ENCODE measurements at places on chromosomes 11 and 22.

GRCh38 chr11:21556926-21557325 lies 636.0 kb upstream of the ANO5 start:
- no peak for DNase-seq

DNA sequence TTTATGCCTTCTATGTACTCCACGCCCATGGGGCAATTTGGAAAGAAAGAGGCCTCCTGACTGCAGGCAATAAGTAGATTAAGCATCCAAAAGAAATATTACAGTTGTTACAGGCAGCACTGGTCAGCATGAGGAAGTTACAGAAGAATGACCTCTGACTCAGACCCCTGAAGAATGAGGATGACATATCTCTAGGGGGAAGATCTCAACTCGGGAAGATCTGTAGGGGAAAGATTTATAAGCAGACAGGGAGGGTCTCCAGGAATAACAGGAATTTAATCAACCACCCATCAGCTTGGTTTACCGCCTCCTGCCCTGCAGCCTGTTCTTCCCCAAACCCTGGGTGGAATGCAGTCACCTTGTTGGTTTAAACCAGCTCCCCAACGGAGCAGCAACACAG lies 58.0 kb downstream of the RCN1 start:
- DNase-seq: no peak

GRCh38 chr11:122271137-122271536 lies 155.1 kb upstream of the BLID start:
- no peak for DNase-seq

DNA sequence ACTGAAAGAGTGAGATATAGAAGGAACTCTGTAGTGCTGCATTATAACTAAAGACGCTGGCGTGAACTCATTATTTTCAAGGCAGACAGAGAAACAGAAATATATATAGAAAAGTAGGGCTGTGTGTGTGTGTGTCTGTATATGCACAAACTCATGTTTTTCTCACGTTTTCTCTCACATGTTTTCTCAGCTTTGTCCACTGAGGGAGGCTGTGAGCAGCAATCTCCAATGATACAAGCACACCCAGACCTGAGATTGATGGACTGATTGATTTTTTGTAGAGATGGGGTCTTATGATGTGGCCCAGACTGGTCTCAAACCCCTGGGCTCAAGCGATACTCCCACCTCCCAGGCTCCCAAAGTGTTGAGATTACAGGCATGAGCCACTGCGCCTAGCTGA lies 122.5 kb downstream of the SERGEF start:
- no peak for DNase-seq

GRCh38 chr11:121132211-121132976 lies 31.4 kb downstream of the TECTA start:
- DNase-seq: no peak

- DNase-seq: no peak
These were observed 396.6 kb downstream of the NELL1 start for GRCh38 chr11:21066030-21066429.

DNA sequence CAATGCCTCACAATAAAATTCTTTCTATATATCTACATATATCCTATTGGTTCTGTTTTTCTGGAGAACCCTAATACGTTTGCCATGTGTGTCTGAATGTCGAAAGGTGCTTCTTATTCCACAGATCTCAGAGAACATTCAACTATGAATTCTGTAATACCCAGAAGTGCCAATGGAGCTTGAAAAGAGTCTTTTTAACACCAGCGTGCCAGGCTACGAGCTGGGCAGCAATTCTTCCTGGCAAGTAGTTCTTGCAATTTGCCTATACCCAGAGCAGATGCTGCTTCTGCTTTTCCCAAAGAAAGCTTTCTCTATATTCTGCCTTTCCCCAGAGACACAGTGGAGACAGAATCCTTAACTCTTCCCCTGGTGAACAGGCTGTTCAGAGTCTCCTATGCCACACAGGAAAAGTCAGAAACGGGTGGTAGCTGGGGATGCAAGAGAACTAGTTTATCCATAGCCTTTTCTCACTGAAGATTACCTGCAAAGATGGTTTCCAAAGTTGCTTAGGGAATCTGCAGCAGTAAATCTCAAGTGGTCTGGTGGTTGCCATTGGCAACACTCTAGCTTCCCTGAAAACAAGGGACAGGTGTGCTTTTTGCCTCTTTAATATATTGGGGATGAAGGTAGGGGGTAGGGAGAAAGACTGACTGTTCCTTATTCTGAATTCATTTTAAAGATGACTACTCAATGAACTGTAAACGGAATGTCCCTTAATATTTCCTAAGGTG lies 16.8 kb upstream of the PAFAH1B2 start:
- DNase-seq: no peak

DNA sequence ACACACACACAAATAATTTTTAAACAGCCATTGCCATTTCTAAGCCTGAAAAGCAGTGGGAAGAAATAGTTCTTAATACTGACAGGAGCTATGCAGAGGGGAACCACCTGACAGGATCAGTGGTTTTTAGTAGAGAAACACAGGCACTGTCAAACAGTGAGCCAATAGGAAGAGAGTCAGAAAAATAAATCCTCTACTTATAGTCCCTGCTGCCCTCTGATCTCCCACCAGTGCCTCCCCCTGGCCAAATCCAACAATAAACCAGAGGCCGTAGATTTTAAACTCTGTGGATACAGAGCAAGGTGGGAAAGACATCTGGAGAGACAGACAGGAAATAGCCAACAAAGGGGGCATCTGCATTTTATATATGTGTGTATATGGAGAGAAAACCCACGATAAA lies 7.9 kb upstream of the OR56B4 start:
- no peak for DNase-seq

DNA sequence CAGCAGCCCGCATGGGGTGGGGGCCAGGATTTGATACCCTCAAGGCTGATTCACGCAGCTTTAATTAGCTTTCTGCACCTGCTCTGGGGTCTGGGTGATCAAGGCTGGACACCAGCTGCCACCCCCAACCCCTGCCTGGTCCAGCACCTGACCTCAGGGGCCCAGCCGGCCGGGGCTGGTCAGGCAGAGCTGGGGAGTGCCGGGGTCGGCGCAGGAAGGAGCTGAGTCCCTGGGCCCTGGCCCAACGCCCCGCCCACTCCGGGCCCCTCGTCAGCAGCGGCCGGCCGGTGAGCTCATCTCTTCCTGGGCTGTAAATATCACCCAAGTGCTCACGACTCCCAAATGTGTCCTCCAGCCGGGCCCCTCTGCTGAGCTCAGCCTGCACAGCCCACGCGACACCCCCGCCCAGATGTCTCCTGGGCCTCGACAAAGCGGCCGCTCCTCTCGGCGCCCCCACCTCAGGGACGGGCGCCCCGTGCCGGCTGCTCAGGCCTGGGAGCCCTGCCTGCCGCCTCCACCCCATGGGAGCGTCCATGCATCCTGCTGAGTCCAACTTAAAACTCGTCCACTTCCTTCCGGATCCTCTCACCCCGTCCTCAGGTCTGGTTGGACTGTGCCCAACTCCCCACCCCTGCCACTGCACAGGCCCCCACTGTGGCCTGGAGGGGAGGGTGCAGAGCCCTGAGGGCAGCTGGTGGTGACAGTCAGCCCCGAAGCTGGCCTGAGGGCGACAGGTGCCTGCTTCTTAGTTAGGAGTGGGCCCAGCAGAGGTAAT lies 29.0 kb downstream of the RTN4R start:
- DNase-seq: no peak

GRCh38 chr11:117239295-117239694 lies 6.8 kb downstream of the RNF214 start:
- no peak for DNase-seq

DNA sequence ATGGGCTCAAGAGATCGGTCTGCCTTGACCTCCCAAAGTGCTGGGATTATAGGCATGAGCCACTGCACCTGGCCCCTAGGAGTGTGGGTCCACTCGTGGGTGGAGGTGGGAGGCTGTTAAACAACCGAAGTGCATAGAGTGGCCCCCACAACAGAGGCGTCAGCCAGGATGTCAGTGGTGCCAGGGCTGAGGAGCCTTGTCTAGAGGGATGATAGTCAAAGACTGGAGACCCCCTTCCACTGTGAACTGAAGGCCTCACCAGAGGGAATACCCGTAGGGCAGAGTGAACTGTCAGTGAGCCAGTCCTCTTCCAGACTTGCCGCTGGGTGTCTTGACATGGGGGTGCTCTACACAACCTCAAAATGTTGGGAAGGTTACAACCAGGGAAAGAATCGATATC lies 38.2 kb downstream of the AP2A2 start:
- DNase-seq: no peak

GRCh38 chr11:133600306-133600705 lies 68.0 kb upstream of the OPCML start:
- no peak for DNase-seq

GRCh38 chr11:3183523-3183922 lies 18.4 kb upstream of the OSBPL5 start:
- no peak for DNase-seq

GRCh38 chr11:65574811-65575567 lies 864 bp upstream of the EHBP1L1 start:
- no peak for DNase-seq

DNA sequence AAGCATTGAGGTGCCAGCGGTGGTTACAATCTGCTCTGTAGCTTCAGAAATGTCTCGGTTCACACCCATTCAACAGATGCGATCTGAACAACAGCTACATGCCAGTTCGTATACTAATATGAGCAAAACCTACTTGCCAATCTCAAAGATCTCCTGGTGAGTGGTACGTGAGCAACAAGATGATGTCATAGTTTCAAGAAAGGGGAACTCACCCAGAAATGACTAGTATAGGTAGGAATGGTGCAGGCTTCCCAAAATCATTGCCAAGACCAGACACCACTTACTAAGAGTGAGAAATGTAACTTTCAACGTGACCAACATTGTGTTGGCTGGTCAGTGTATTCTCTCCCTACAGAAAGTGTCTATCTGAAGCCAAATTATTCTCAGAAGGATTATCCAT lies 31.1 kb downstream of the OR6Q1 start:
- no peak for DNase-seq

GRCh38 chr22:48799227-48799970 lies 1028.3 kb downstream of the BRD1 start:
- DNase-seq: no peak

DNA sequence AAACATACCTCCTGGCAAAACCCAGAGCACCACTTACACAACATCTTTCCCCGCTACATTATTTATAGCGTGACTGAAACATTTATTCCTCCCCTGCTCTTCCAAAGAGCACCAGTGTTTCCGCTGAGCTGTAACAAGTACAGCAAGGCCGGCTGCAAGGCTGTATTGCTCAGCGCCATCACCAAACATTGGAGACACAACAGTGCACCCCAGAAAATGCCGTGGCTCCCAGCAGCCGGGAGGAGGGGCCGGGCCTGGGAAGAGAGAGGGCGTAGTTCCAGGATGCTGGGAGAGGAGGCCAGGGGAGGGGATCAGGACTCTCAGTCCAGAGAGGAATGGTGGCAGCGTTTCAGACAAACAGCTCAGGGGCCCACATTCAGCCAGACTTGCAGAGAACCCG lies 133.2 kb downstream of the DSCAML1 start:
- DNase-seq: no peak

GRCh38 chr11:86761978-86762377 lies 38.4 kb upstream of the PRSS23 start:
- DNase-seq: no peak

- DNase-seq: no peak
These were observed 84.0 kb downstream of the NECTIN1 start for GRCh38 chr11:119645018-119645417.

- DNase-seq: no peak
These were observed 42.9 kb downstream of the PRDM10 start for GRCh38 chr11:129959687-129960086.

DNA sequence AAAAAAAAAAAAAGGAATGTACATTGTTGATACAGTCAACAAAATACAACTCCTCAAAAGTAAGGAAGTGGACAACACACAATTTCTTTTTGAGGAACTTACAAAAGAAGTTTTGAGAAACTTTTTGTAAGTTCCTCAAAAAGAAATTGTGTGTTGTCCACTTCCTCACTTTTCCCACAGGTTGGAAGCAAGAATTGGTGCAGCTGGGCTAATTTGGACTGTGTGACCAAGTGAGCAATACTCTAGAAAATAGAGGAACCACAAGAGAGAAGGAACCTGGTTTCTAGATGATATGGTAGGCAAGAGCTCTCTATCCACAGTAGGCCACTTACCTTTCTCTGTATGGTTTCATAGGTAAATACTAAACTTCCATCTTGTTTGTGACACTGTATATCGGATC lies 1053.8 kb downstream of the LRRC4C start:
- DNase-seq: no peak

DNA sequence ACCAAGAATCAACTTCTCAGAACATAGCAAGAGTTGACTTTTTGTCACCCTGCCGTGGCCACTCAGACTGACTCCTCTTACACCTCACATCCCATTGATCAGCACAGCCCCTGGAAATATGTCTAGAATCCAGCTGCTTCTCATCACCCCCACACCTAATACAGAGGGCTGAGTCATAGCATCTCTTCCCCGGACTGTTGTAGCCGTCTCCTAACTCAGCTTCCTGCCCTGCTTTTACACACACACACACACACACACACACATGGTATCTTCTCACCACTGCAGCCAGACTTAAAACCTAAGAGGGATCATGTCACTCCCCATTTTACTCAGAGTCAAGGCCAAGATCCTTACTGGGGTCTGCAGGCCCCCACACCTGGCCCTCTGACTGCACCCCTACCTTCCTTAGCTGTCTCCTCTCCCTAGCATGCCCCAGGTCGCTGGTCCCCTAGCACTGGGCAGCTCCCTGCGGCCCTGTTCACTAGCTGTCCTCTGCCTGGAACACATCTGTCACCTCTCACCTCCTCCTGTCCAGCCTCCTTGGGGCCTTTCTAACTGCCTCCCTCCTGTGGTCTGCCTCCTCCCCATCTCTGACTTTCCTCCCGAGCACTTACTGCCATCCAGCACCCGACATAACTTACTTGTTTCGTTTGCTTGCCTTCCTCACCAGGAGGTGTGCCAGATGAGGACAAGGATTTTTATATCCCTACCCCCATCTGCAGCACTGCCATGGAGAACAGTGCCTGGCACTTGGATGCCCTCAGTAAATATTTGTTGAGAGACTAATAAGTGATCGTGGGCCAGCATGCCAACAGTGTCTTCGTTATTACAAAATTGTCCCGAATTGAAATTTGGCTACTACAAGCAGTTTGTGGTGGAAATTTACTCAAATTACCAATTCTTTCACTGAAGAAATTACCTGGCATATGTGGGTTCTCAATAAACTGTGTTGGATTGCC lies 61.9 kb downstream of the BMAL1 start:
- no peak for DNase-seq

Measured in CMK (cell line).